Activated CD4-positive, alpha-beta memory T cell treated with anti-CD3 and anti-CD28 coated beads, Interleukin-2, amount 10 ng/mL, durations not matched to agents 7 days and 5 days (primary cell): ENCODE measurements at places on chromosomes 3 and 15. TPM values are rescaled to one million over a fixed set of nuclear protein-coding genes. Genes with fewer than 3 reads are reported as not detected.
A peak's percentile ranks its signal among the peaks of the same experiment; 100 is the strongest.

The WNT5A gene
- not detected for total RNA-seq

DNA sequence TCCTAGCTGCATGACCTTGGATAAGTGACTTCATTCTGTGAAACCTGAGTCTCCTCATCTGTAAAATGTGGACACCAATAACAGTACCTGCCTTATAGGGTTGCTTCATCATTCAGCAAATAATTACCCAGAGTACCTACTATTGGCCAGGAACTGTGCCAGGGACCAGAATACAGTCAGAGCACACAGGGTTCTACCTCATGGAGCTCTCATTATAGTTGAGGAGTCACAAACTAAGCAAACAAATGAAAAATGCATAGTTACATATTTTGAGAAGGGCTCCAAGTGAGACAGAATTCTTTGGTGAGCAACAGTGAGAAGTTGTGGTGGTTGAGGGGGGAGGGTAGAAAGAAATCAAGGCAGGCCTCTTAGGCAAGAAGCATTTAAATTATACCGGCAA is 308.6 kb upstream of the WNT5A start:
- H3K4me1 ChIP-seq, result no peaks in the 10 kb centered on the region
- H3K27me3 ChIP-seq, result no peaks in the 10 kb centered on the region
- no peak overlapping the region for H3K27ac ChIP-seq

The RBPMS2 gene
- total RNA-seq, result not detected

DNA sequence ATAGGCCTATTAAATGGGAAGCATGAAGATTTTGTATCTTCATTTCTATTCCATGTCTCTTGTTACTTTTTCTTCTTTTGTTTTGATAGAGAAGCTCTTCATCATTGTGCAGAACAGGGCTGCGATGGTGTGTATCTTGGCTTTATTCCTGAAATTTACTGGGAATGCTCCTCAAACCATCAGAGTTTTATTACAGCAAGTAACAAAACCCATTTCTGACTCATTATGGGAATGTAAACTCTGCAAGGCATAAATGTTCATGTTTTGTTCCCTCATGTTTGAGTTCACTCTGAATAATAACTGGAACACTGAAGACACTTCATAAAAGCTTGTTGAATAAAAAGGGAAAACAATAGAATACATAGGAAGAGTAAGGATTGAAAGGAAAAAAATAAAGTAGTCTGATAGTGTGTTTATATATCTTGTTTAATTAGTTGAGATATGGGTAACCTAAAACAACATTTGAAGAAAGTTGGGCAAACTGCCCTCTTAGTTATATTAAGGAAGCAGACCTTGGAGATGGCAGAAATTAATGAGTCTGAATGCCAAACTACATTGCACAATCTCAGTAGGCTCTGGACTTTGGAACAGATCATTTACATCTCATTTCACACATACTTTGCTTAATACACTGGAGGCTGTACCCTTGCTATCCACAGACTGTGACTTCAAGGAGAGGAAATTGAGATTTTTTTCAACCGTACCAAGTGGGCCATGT is 521.5 kb downstream of the GRM7 start:
- H3K4me1 ChIP-seq, result no peaks in the 10 kb centered on the region
- H3K27me3 ChIP-seq, result no peaks in the 10 kb centered on the region
- H3K27ac ChIP-seq, result no peak overlapping the region
- no peaks in the 10 kb centered on the region for H3K36me3 ChIP-seq

GRCh38 chr3:71163198-71163918 is 420.2 kb downstream of the FOXP1 start:
- H3K27me3 ChIP-seq, result no peaks in the 10 kb centered on the region
- H3K27ac ChIP-seq, result no peak overlapping the region
- H3K4me1 ChIP-seq, result peaks cover 6% of the 10 kb centered on the region
- H3K4me3 ChIP-seq, result no peak overlapping the region
- peaks cover 5% of the 10 kb centered on the region for H3K36me3 ChIP-seq

DNA sequence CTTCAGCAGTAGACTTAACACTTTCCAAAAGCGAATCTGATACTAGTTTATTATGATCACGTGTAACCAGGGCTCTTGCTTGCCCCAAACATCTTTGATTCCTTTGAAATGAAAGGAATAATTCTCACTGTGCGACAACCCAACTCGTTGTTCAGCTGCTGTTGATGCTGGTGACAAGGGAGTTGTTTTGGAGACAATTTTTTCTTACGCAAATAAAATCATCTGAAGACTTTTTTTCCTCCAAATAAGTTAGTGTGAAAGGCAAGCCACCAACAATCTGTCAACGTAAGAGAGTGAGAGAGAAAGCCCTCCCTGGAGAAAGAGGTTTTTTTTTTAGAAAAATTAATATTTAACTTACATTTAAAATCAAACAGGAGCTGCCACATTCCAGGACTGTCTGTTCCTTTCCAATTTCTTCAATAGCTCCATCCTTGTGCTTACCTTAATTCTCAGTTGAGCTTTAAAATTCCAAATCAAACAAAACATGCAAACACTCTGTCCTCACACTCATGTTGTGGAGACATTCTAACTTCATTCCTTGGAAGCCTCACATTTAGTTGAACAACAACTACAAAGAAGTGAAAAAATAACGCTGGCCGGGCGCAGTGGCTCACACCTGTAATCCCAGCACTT is 4.9 kb upstream of the P3H2 start:
- no peak for DNase-seq
- peaks cover 18% of the 10 kb centered on the region for H3K27me3 ChIP-seq
- H3K27ac ChIP-seq, result no peak overlapping the region
- no peak overlapping the region for H3K4me3 ChIP-seq
- no peaks in the 10 kb centered on the region for H3K36me3 ChIP-seq
- no peaks in the 10 kb centered on the region for H3K4me1 ChIP-seq

DNA sequence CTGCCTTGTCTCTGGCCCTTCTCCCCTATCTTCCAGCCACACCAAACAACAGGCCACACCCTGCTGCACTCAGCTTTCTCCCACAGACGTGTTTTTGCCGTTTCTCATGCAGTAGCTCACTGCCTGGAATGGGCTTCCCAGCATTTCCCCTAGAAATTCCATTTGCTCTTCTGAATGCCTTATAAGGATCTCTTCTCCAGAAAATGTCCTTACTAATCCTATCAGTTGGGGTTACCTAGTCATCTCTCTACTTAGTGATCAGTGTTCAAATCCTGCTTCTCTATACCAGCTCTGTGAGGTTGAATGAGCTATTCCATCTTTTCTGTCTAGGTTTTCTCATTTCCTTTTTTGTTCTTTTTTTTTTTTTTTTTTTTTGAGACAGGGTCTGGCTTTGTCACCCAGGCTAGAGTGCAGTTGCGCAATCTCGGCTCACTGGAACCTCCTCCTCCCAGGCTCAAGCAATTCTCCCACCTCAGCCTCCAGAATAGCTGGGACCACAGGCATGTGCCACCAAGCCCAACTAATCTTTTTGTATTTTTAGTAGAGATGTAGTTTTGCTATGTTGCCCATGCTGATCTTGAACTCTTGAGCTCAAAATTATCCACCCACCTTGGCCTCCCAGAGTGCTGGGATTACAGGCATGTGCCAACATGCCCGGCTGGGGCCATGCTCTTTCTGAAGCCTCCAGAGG is 98.2 kb upstream of the CHD2 start:
- H3K27ac ChIP-seq, result no peak overlapping the region
- no peaks in the 10 kb centered on the region for H3K27me3 ChIP-seq
- no peak overlapping the region for H3K4me3 ChIP-seq
- H3K36me3 ChIP-seq, result peaks cover 3% of the 10 kb centered on the region
- no peak for DNase-seq
- H3K4me1 ChIP-seq, result peaks cover 44% of the 10 kb centered on the region

The RARB gene
- not detected for total RNA-seq

The STAC gene
- not detected for total RNA-seq

The ARNT2 gene
- not detected for total RNA-seq

The PLSCR2 gene
- total RNA-seq, result not detected

The CACNA2D2 gene
- total RNA-seq, result 0.45 TPM

The PLSCR5 gene
- total RNA-seq, result not detected

The LSAMP gene
- not detected for total RNA-seq

GRCh38 chr3:114447545-114447944 is 153.7 kb downstream of the TIGIT start:
- no peaks in the 10 kb centered on the region for H3K27me3 ChIP-seq
- H3K27ac ChIP-seq, result no peak overlapping the region
- H3K4me1 ChIP-seq, result no peaks in the 10 kb centered on the region
- H3K4me3 ChIP-seq, result no peak overlapping the region
- H3K36me3 ChIP-seq, result no peaks in the 10 kb centered on the region
- no peak for DNase-seq

- H3K4me3 ChIP-seq, result no peak overlapping the region
- H3K27ac ChIP-seq, result no peak overlapping the region
- DNase-seq, result no peak
- H3K36me3 ChIP-seq, result no peaks in the 10 kb centered on the region
- H3K4me1 ChIP-seq, result peaks cover 4% of the 10 kb centered on the region
Observed at GRCh38 chr3:133891662-133892378, 3.9 kb downstream of the RAB6B start.

DNA sequence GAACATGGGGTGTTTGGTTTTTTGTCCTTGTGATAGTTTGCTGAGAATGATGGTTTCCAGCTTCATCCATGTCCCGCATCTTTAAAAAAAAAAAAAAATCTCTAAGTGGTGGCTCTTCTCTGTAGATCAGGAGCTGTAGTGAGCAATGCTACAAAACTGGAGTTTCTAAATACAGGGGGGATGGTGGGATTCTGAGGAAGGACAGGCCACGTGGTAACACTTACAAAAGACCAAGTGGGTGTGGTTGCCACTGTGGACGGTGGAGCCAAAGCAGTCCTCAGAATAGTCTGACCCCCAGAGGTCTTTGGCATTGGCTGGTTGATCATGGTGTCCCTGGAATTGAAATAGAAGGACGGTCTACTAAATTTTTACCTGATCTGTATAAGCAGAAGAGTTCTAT is 7.7 kb downstream of the CCRL2 start:
- no peak overlapping the region for H3K4me3 ChIP-seq
- H3K27ac ChIP-seq, result no peak overlapping the region
- no peak for DNase-seq

The HHLA2 gene
- total RNA-seq, result 11.6 TPM

The ACVR2B gene
- 7.6 TPM for total RNA-seq

DNA sequence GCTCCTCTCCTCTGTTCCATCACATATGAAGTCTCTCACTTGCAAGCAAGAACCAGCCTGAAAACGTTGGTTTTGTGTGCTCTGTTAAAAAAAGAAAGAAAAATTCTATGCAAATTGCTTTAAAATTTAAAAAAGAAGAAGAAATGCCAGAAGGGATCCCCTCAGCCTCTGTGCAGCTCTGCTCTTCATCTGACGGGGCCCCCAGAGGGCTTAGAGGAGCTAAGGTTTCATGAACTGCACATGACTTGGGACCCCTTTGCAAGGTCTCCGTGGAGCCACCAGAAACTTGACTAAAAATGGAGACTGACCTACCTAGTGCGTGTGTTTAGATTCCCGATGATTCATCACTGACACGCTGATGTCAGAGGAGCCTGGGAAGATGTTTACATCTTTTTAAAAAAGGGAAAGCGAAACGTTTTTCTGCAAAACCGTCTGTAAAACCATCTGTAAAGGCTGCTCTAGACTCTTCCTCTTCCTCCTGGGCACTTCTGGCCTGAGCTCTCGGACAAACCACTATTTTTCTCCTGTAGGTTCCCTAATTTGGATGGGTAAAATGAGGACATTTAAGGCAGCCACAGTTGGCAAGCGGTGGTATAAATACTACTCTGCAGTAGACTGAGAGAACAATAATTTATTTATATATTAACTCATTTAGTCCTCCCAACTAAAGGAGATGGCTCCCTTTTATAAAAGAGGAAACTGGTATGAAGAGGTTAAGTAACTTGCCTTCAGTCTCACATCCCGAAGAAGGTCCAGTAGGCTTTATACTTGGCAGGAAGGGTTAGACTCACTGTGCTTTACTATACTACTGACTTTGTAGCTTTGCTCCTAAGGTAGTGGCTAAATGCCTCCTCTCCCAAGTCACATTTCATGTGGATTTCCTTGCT is 67.2 kb upstream of the POLG start:
- H3K36me3 ChIP-seq, result no peaks in the 10 kb centered on the region

- no peak for DNase-seq
- no peak overlapping the region for H3K4me3 ChIP-seq
- peaks cover 64% of the 10 kb centered on the region for H3K4me1 ChIP-seq
- H3K27me3 ChIP-seq, result no peaks in the 10 kb centered on the region
Observed at GRCh38 chr3:72412340-72412956, 435.8 kb downstream of the SHQ1 start.

- DNase-seq, result no peak
- H3K27me3 ChIP-seq, result peaks cover 2% of the 10 kb centered on the region
- peaks cover 14% of the 10 kb centered on the region for H3K4me1 ChIP-seq
- H3K4me3 ChIP-seq, result no peak within 1 kb of the TSS
Observed at GRCh38 chr3:3110299-3110630, at the start of gene IL5RA. IL5RA (minus strand) TSS chr3:3110374; CDS start chr3:3104984, 5,390 bp downstream.

DNA sequence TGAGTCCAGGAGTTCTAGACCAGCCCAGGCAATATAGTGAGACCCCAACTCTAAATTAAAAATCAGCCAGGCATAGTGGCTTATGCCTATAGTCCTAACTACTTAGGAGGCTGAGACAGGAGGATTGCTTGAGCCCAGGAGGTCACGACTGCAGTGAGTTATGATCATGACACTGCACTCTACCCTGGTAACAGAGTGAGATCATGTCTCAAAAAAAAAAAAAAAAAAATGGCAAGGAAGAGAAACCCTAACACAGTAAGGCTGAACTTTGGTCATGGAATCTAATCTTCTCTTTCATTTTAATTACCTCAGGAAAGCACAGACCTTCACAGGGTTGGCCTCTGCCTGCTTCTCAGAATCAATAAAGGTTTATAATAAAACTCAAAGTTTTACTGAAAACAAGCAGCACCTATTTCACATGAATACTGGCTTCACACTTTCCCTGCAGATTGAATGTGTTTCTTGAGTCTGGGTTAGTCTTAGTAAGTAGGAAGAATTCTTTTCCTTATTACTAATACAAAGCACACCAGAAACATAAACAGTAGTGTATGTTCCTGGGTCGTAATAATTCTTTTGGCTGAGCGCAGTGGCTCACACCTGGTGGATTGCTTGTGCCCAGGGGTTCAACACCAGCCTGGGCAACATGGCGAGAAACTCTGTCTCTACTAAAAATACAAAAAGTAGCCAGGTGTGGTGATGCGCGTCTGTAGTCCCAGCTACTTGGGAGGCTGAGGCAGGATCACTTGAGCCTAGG is 11.6 kb upstream of the NR2C2 start:
- no peak overlapping the region for H3K27ac ChIP-seq
- DNase-seq, result no peak
- no peak overlapping the region for H3K4me3 ChIP-seq
- no peaks in the 10 kb centered on the region for H3K36me3 ChIP-seq
- H3K27me3 ChIP-seq, result peaks cover 3% of the 10 kb centered on the region
- no peaks in the 10 kb centered on the region for H3K4me1 ChIP-seq

GRCh38 chr3:16146015-16146730 is 28.3 kb upstream of the GALNT15 start:
- no peak for DNase-seq
- no peak overlapping the region for H3K27ac ChIP-seq
- H3K4me3 ChIP-seq, result no peak overlapping the region
- peaks cover 2% of the 10 kb centered on the region for H3K27me3 ChIP-seq

DNA sequence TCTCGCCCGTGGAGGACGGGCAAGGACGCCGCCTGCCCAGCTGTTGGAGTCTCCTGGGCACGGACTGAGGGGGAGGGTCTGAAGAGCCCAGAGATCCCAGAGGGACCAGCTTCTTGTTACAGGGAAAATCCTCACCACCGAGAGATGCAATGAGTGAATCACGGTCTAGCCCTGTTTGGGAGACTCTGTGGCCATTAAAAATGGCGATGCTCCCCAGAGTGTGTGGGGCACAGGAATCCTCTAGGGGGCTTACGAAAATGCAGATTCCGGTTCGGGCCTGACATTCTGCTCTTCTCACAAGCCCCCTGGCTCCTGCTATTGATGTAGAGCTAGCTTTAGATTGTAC is 35.5 kb upstream of the EPHB3 start:
- no peak for DNase-seq
- H3K27me3 ChIP-seq, result peaks cover 30% of the 10 kb centered on the region
- H3K36me3 ChIP-seq, result no peaks in the 10 kb centered on the region
- peaks cover 26% of the 10 kb centered on the region for H3K4me1 ChIP-seq
- peak overlapping the region; percentile 7 for H3K27ac ChIP-seq
